ENCODE measurements at places on chromosomes 3 and 15.
A peak's percentile ranks its signal among the peaks of the same experiment; 100 is the strongest.

- no peak for DNase-seq
Measured at GRCh38 chr3:109618766-109619378, 281.5 kb upstream of the DPPA4 start.

- DNase-seq, result no peak
Measured at GRCh38 chr3:1843111-1843510, 255.6 kb upstream of the CNTN4 start.

DNA sequence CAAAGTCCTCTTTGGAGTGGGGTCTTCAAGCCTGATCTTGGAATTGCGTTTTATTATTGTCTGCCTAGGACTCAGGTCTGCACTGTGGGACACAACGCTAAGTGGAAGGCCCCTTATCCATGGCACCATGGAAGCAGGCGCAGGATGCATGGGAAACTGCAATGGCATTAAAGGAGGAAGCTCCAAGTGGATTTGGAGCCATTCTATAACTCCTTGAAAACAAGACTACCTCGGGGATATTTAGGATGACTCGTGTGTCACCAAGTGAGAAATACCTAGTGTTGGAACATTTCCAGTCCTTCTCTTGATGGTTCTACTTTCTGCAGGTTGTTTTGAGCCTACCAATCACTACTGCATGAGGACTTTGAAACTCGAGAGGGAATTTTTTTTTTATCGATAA, 126.6 kb upstream of the ZBED2 start:
- no peak for DNase-seq

DNA sequence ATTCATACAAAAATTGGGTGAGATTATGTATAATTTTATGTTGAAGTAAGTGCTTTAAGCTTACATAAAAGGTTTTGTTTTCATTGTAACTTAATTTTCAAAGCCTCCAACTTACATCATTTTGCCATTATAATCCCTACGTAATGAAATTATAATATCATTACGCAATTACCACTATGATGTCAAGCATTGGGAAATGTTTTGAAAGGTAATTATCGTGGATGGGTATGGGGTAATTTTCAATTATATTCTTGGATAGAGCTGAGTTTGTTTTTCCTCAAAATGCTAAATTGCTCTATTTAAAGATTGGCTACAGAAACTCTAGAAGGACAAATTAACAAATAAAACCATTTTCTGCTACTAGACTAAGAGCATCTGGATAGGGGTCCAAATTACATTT, 80.2 kb upstream of the FAM3D start:
- no peak for DNase-seq

- no peak for DNase-seq
Measured at GRCh38 chr3:183161552-183162336, 790 bp downstream of the LAMP3 start.

- peak; percentile 11 for DNase-seq
Measured at GRCh38 chr3:196971094-196971698, 2.6 kb upstream of the PIGZ start.

DNA sequence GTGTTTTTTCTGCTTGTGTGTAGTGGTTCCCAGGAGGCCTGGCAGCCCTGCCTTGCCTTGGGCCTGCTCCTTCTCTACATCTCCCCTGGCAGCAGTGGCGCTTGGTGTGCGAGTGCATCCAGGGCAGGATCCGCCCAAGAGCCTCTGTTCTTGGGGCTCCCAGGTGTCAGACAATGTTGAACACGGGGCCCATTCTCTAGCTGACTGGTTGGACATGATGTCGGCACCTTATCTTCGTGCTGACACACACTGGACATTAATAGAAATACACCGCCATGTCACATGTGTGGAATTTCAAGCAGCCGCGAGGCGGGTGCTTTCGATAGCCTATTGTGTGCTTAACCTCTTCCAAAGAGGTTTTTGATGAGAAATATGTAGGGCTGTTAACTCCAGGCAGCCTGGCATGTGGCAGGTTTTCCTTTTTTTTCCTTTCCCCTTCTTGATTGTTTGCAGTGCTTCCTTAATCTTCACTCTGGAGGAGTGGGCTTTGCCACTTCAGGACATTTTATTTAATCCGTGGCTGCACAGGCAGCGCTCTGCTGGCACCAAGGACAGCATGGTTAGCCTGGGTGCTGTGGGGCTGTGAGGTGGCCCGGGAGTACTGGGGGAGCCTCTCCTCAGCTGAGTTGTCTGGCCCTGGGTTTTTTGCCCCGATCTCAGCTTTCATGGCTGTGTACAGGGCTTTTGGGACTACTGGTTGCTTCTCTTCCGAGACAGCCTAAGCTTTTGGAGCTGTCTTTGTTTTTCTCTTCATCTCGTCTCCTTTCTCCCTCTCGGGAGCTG, 42.5 kb downstream of the CHCHD6 start:
- DNase-seq, result no peak

GRCh38 chr3:195705081-195705991, 15.4 kb upstream of the MUC20 start:
- DNase-seq, result no peak

DNA sequence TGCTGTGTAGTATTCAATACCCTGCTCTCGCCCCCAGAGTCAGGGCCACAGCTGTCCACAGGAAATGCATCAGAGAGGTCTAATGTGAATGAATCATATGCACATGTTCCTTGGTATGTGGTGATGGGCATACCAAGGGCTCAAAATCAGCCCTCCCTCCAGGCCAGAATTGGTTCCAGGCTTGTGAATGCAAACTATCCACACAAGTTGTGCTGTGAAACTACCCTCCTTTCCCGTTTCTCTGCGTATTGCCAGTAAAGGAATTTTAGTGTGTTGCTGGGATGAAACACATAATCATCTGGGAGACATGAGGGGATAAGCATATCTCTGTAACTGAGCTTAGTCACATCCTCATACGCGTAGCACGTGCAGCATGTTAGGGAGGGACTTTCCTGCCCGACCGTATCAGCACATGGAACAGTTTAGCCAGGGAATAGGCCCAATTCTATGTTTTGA, 9.2 kb upstream of the MME start:
- DNase-seq, result peak; percentile 92

DNA sequence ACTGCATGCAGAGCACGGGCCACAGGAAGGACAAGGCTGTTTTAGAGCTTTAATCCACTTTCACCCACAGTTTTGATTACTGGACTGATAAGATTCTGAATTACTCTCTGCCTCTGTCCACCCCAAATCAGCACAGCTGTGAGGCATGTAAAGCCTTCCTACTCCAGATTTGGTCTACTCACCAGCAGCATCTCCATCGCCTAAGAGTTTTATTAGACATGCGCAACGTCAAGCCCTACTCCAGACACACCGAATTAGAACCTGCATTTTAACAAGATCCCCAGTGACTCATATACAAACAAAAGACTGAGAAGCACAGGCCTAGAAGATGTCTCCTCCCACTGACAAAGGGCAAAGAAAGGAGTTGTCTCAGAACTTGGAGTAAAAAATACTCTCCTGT, 221.2 kb downstream of the TUSC7 start:
- DNase-seq, result no peak

DNA sequence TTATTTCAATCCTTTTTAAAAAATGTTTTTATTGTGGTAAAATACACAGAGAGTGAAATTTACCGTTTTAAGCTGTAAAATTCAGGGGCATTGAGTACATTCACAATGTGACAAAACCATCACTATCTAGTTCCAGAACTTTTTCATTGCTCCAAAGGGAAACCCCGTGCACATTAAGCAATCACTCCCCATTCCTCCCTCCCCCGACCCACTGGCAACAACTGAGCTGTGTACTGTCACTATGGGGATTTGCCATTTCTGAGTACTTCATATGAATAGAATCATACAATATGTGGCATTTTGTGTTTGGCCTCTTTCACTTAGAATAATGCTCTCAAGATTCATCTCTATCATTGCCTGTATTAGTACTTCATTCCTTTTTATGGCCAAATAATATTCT, 45.5 kb upstream of the BOC start:
- no peak for DNase-seq

- DNase-seq, result no peak
Measured at GRCh38 chr3:182911782-182912111, 68.6 kb downstream of the DCUN1D1 start.

DNA sequence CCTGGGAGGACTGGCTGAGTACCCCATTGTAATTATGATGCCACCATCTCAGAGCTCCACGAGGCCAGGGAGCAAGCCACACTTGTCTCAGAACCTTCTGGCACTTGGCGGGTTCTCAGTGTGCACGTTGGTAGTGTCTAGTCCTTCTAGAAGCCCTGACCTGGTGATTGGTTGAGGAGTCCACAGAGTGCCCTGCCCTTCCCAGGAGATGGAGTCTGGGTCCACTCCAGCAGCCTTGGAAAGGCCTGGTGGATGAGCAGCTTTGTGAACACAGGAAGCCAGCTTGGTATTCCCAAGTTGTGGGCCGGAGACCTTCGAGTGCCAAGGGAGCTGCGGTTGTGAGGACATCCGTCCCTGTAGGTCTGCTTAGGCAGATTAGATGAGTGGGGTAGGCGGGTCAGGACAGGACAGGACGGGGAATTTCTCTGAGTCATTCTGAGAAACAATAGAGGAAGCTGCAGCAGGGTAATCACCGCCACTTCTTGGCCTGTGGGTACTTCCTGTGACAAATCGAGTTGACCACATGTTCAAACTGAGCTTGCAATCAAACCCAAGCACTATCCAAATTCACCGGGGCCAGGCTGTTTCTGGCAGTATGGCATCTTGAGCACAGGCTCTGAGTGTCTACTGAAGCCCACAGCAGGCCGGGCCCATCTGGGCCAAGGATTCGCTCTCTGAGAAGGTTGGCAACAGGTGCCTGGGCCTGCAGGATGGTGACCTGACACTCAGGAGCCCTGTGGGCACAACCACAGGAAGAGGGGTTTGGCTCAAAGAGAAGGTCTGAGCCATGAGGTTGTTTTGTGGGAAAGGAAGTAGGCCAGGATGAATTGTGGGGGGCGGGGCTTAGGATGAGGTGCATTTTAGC, 71.5 kb upstream of the PLXNA1 start:
- peak; percentile 93 for DNase-seq

- peak; percentile 14 for DNase-seq
Measured at GRCh38 chr15:24954783-24955530, at the start of the genes SNRPN and SNURF. Gene SNRPN (plus strand): TSS chr15:24954987. CDS start chr15:24974454, 19,467 bp downstream. Gene SNURF (plus strand): TSS chr15:24954987. CDS start chr15:24955049, 62 bp downstream.

DNA sequence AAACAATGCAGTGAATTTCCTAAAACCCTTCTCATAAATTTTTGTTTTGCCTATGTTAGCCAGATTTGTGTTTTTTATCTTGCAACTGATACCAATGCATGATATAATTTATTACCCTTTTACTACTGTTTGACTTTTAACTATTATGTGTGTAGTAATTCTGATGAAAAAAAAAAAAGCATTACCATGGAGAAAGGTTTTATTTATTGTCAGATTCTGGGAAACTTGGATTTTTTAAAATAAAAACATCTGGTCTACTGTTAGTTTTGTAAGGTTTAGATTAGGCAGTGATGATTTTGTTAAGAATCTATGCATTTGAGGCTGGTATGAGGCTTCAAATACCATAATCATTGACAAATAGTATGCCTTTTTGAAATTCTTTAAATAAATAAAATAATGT, 470.4 kb upstream of the ROBO1 start:
- DNase-seq, result no peak

DNA sequence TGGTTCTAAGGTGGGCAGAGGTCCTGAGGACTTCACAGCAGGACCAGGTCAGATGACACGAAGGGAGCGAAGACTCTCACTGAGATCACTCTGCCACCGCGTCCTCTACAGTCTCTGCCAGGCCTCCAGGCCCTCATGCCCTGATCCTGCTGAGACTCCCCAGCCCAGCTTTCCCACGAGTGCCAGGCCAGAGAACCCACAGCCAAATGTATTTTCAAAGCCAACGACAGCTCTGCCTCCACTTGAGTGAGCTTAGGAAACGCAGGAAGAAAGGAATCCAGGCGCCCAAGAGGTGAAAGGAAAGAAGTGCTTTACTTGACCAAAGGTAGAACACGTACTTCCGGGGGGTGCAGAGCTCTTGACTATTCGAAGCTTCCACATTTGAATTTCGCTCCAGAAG, 275.0 kb downstream of the XXYLT1 start:
- DNase-seq, result no peak

DNA sequence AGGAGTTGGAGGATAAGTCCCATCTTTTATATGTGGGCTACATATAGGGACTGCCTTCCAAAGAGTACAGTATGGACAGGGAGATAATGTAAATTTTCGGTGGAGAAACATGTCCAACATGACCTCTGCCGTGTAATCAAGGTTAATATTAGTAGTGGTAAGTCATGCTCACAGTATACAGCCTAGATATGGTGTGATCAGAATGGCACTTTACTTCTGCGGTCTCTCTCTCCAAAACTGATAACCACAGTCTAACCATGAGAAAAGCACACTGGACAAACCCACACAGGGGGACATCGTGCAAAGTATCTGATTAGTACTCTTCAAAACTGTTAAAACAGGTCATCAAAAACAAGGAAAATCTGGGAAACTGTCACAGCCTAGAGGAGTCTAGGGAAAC, 66.6 kb upstream of the PLCL2 start:
- DNase-seq, result no peak

DNA sequence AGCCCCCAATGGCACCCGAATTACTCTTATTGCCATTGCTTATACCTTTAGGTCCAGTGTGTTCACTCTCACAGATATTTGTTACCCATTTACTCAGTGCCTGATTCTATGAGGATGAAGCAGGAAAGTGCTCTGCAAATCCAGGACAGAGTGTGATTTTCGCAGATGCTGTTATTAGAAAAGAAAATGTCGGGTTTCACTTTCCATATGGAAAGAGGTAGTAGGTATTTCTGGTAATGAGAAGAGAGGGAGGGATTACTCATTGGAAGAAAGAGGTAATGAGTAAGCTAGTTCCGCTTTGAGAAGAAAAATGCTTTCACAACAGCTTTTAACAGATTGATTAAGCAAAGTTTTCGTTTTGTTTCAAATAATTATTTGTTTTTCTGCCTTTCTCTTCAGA, 336.3 kb upstream of the CFAP20DC start:
- no peak for DNase-seq

GRCh38 chr3:42827654-42828053, 18.4 kb downstream of the ACKR2 start:
- DNase-seq, result no peak

- DNase-seq, result no peak
Measured at GRCh38 chr15:74754593-74755215, 6.1 kb downstream of the CYP1A2 start.

GRCh38 chr3:161212906-161213305, 8.2 kb upstream of the NMD3 start:
- DNase-seq, result no peak

DNA sequence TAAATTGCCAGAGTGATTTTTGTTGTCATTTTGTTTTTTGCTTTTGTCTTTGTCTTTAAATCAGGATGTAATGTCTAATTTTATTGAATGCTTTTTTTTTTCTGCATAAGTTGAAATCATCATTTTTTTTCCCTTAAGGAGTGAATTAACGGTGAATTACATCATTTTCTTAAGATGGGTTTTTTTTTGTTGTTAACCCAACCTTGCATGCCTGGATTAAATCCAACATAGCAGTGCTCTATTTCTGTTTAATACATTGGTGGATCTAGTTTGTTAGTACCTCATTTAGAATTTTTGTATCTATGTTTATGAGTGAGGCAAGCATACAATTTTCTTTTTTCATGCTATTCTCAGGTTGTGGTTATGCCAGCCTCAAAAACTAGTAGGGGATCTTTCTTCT, 186.4 kb upstream of the TMC3 start:
- DNase-seq, result no peak

All from SW 1271 (cell line).